ENCODE measurements at places on chromosomes 1 and 21. TPM values are rescaled to one million over a fixed set of nuclear protein-coding genes. Genes with fewer than 3 reads are reported as not detected.

Gene S100A7A
- total RNA-seq: not detected

Gene CD52
- not detected for total RNA-seq

Gene CSMD2
- total RNA-seq: 0.19 TPM

Gene OR2L8
- 0.31 TPM for total RNA-seq

Gene TINAGL1
- total RNA-seq: 542 TPM

Gene CD1C
- not detected for total RNA-seq

Gene MR1
- total RNA-seq: 3.2 TPM

Gene SLC44A5
- total RNA-seq: 0.16 TPM

Gene FBXO2
- total RNA-seq: 3.7 TPM

Gene HRNR
- not detected for total RNA-seq

Gene KCNT2
- 0.13 TPM for total RNA-seq

Gene KLHDC7A
- total RNA-seq: not detected

Data from bladder microvascular endothelial cell (primary cell).